Ascending aorta (tissue), 2 donors: ENCODE measurements at places on chromosomes 12 and 14.

DNA sequence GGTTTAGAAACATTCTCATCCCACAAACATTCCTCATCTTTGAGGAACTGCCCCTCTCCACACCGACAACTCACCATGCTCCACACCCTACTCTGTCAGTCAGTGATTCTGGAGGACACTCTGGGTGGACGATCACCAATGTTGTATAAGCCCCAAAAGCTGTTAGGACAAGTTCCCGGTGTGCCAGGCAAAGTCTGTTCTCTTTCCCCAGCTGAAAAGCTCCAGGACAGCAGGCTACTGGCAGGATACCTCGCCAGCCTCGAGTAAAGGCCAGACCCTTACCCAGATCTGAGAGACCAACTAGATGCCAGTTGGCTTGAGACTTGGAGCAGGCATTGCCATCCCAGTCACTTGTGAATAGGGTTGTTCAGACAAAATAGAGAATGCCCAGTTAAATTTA, 12.0 kb downstream of the KRT5 start:
- no peak for DNase-seq

- DNase-seq: no peak
These were observed 17.5 kb upstream of the KRT80 start for GRCh38 chr12:52209321-52209720.

GRCh38 chr12:98868076-98868475, 223.0 kb downstream of the APAF1 start:
- DNase-seq: no peak

- DNase-seq: no peak
These were observed 2.0 kb downstream of the ANO6 start for GRCh38 chr12:45217846-45218245.

GRCh38 chr14:67515386-67516079, 17.6 kb upstream of the PLEKHH1 start:
- no peak for DNase-seq

DNA sequence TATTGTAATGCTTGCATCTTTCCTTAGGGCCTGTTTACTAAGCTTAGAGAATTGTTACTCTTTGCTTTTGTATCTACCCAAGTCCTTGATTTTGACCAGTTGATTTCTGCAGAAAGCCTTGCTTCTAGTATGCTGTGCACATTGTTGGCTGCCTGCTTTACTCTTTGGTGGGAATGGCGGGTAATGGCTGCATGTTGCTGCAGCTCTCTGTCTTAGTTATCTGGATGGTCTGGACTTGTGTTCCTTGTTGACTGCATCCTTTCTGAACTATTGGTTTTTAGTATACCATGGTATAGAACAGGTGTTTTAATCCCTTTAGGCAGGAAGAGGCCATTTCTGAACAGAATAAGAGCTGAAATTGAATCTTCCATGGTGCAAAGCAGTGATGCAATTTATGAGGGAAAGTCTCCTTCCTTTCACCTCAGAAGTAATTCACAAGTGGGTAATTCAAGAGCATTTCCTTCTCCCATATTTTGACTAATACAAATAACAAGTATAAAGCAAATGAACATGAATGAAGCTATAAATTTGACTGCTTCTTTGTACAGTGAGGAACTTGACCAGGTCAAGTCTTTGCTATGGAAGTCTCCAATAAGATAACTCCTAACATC, 466.4 kb downstream of the NPAS3 start:
- DNase-seq: no peak
